ENCODE measurements at places on chromosomes 16 and 17.

GRCh38 chr16:56664506-56664905 is 3.4 kb downstream of the MT1G start:
- no peak overlapping the region for H3K4me3 ChIP-seq
- H3K27ac ChIP-seq, result no peak overlapping the region
- DNase-seq, result no peak

- H3K4me3 ChIP-seq, result no peak overlapping the region
- H3K27ac ChIP-seq, result no peak overlapping the region
- DNase-seq, result no peak
Observed at GRCh38 chr17:73553311-73553710, 90.9 kb downstream of the SDK2 start.

GRCh38 chr16:61897657-61898056 is 138.6 kb downstream of the CDH8 start:
- DNase-seq, result no peak
- H3K36me3 ChIP-seq, result no peaks in the 10 kb centered on the region
- no peaks in the 10 kb centered on the region for H3K27me3 ChIP-seq

GRCh38 chr16:2486645-2487516 is 12.0 kb downstream of the TBC1D24 start:
- H3K4me1 ChIP-seq, result peaks cover 58% of the 10 kb centered on the region
- no peaks in the 10 kb centered on the region for H3K36me3 ChIP-seq
- no peak overlapping the region for H3K4me3 ChIP-seq
- peak overlapping the region; percentile 65 for H3K27ac ChIP-seq

- no peaks in the 10 kb centered on the region for H3K36me3 ChIP-seq
- peak; percentile 72 for DNase-seq
- peak overlapping the region; percentile 51 for H3K27ac ChIP-seq
- H3K4me3 ChIP-seq, result no peak overlapping the region
- H3K4me1 ChIP-seq, result peaks cover 33% of the 10 kb centered on the region
Observed at GRCh38 chr17:77472468-77473310, 331.9 kb downstream of the SEC14L1 start.

GRCh38 chr17:78997231-78997741 is 12.3 kb downstream of the CANT1 start:
- no peak overlapping the region for H3K4me3 ChIP-seq
- no peaks in the 10 kb centered on the region for H3K27me3 ChIP-seq
- peak; percentile 72 for DNase-seq
- no peaks in the 10 kb centered on the region for H3K36me3 ChIP-seq
